NCI-H1694 treated with DMSO at 0.1 percent for 48 hours (cell line): ENCODE measurements at places on chromosomes 7 and 10.

DNA sequence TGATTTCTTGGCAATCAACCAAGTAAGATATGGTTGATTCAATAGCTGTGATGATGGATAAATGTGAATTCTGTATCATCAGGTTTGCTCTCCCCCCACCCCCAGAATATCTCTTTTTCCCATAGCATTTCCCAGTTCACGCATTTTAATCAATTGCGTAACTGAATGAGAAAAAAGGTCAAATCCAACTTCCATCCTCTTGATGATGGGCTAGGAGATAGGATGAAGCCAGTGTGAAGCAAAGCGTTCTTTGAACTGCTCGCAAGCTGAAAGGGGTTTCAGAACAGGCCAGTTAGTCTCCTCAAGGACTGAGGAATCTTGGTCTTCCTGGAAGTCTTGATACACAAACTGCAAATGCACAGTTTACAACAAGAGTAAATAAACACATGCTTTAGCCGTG lies 94.5 kb upstream of the ARMC3 start:
- no peak for DNase-seq

DNA sequence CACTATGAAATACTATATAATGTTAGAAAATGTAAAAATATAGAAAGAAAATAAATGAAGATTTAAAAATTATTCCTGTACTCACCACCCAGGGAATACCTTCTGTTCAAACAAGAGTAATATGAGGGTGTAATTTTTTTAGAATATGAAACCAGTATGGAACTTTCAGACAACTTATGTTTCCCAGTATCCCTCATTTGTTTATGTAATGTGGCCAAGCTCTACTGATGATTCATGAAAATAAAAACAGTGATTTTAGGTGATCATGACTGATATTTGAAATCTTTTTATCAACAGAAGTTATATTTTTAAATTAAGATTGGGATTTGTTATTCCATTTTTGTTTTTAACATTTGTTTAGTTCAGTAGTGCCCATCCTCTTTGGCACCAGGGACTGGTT lies 18.8 kb downstream of the SLK start:
- no peak for DNase-seq

GRCh38 chr7:139753693-139754111 lies 24.1 kb downstream of the HIPK2 start:
- no peak for DNase-seq

DNA sequence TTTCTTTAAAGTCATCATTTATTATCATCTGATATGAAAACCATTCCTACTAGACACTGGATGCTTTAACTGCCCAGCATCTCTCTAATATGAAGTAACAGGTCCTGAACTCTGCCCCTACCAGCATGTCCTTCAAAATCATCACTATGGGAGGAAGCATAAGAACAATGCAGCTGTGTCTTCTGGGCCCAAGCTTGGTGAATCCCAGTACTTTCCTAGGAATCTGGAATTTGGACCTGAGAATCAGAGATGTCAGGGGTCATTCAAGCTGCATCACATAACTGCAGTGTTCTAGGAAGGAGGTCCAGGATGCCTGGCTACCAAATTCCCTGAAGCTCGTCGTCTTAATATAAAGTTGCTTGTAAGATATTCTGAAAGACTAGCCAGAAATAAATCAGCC lies 182.7 kb downstream of the AHR start:
- no peak for DNase-seq

- DNase-seq: no peak
Measured at GRCh38 chr7:134477954-134478353, 19.1 kb upstream of the AKR1B1 start.

DNA sequence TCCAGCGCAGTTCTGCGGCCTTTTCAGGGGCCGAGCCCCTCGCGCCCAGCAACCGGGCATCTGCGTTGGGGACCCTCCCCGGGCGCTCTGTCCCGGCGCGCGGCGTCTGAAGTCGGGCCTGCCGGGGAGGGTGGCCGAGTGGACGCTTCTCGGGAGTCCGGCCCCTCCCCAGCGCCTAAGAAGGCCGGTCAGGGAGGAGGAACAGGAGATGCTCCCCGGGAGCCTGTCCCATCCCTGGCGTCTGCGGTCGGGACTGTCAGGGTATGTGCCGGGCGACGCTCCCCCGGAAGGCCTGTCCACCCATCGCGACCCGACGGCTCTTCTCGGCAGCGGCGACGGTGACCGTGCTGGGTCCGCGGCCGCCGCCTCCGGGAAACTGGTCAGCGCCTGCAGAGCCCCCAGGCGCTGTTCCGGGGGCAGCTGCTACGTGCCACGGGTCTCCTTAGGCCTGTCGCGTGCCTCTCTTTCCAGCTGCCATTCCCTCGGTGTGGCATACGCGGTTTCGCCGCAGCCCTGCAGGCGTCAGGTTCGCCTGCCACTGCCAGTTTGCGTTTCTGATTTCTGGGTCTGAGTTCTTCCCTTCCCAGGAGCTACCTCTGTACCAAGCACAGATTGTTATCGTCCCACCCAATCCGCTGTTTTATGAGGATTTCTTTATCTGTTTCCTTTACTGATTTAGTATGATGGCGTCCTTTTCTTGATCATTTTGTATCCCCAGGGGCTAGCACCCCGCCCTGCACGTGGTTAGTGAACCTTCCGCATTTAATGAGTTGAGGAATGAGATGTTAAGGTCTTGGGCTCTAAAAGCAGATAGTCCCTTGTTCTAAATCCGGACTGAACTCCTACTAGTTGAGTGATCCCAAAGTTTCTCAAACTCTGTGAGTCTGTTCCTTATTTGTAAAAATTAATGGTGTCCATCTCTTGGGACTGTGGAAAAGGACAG lies 782 bp downstream of the IFIT5 start:
- DNase-seq: peak; percentile 5

- no peak for DNase-seq
Measured at GRCh38 chr10:118584181-118584954, 11.1 kb downstream of the PRLHR start.

- no peak for DNase-seq
Measured at GRCh38 chr7:139915268-139915863, 86.3 kb downstream of the TBXAS1 start.

- peak; percentile 44 for DNase-seq
Measured at GRCh38 chr10:71255808-71256660, 43.7 kb downstream of the UNC5B start.

- no peak for DNase-seq
Measured at GRCh38 chr7:158024881-158025280, 562.7 kb downstream of the PTPRN2 start.

DNA sequence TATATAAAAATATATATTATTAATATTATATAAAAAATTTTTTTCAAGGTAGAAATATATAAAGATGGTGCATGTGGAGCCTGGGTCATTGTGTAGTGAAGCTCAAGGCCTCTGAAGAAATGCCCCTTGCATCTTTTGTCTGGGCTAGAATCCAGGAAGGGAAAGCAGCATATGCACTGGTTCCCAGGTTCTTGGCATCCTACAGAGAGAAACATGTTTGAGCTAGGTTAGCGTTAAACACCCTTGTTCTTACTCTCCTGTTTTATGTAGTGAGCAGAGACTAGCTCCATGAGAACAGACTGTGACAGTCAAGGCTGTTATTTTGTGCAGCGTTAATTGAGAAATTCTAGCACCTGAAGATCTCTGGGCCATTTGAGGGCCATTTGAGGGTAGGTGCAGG lies 116.1 kb downstream of the POM121L12 start:
- no peak for DNase-seq

- DNase-seq: no peak
Measured at GRCh38 chr10:95477175-95477520, 84.0 kb downstream of the SORBS1 start.

DNA sequence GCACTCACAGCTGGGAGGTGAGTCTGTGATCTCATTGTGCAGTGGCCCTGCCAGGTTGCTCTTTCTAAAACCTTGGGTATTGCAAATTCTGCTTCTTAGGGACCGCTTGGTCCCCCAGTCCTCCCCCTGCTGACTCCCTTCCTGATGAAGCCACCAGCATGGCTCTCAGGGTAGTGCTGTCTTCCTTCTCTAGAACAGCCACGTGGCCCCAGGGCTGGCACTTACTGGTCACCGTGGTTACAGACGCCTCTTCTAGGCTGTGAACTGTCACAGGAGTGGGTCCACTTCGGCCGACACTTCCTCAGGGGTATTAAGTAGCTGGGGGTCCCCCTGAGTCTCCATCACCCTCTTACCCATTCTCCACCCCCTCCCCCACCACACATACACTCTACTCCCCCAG lies 2.7 kb upstream of the HTRA1 start:
- no peak for DNase-seq

- no peak for DNase-seq
Measured at GRCh38 chr7:24049296-24049695, 234.7 kb upstream of the NPY start.

DNA sequence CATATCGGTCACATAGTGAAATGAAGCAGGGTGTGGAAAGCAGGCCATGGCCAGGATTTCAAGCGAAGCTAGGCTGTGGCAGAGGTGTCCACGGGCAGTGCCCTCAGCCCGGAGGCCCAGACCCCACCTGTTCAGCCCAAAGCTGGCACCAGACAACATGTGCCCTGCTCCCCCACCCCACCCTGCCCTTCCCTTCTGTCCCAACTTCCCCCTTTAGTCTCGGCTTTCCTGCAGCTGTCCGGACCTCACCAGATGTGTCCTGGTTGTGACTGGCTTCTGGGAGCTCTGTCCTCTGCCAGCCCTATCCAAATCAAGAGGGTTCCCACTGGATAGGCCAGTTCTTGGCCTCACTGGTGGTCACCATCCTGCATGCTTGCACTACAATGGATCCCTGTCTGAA lies 37.3 kb downstream of the ADAM12 start:
- DNase-seq: no peak

DNA sequence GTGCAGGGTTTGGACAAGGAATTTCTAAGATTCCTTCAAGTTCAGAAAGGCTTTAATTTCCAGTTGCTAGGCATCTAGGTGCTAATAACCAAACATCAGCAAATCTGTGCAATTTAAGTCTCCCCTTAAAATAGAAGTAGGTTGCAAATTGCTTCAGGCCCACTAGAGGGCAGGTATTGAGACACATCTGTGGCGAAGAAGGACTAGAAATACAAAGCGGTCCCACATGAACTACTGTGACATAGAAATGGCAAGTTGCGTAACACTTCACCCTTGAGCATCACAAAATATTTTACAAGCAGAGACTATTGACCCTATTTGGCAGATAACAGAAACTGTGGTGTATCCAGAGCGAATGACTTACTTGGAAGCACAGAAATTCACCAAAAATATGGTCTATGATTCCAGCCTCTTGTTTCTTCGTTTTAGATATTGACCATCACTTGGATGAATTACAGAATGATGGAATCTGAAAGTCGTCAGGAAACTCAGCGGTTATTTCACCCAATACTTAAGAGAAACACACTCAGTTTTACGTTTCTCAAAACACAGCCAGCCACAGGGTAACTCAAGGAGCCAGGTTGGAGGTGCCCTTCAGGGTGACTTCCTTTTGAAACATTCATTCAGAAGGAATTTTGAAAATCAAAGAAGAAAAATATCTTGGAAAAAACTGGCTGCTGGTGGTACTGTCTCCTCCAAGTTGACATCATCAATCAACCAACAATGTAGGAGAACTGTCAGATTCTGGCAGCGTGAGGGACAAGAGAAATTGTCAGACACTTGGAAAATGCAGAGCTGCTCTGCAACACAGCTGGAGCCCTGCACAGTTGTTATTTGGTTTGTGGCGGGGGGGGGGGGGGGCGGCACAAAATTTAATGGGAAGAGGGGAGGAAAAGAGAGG lies 256.3 kb upstream of the MINDY3 start:
- peak; percentile 11 for DNase-seq

- DNase-seq: no peak
Measured at GRCh38 chr7:44547536-44548231, 6.6 kb upstream of the NPC1L1 start.

DNA sequence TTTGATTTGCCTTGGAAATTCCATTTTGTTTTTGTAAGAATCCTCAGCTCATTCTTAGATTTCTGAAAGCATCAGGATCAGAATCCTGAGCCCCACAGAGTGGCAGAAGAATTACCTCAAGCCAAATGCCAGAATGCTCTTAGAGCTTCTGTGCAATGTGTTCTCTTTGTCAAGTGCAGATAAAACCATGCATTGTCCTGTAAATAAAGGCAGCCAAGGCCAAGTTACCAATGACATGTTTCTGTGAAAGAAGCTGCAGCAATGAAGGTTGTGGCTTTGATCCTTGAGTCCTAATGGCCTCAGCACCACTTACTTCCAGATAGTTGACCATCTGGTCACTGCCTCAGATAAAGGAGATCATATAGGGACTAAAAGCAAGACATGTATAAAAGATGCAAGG lies 343.3 kb upstream of the AKR1E2 start:
- DNase-seq: no peak

GRCh38 chr7:128031901-128032604 lies 816 bp upstream of the LRRC4 start:
- peak; percentile 59 for DNase-seq

- no peak for DNase-seq
Measured at GRCh38 chr7:117807676-117808075, 65.6 kb downstream of the CTTNBP2 start.

DNA sequence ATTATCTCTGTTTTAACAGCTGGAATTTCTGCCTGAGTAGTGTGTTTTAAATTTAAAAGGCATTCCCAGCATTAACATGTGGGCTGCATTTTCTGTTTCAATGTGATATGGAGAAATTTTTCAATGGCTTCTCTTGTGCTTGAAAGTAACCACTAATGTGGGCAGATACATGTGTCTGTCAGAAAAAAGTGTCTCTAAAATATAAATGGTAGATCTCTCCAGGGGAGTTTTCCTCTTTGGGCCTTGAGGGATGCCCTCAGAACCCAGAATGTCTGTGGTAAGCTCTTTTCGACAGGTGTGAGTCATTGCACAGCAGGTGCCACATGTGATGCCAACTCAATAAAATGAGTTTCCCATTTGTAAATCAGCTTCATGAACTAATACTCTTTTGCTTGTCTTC lies 221.1 kb downstream of the SEMA3E start:
- no peak for DNase-seq

- peak; percentile 15 for DNase-seq
Measured at GRCh38 chr10:116312548-116312947, 11.7 kb upstream of the CCDC172 start.

DNA sequence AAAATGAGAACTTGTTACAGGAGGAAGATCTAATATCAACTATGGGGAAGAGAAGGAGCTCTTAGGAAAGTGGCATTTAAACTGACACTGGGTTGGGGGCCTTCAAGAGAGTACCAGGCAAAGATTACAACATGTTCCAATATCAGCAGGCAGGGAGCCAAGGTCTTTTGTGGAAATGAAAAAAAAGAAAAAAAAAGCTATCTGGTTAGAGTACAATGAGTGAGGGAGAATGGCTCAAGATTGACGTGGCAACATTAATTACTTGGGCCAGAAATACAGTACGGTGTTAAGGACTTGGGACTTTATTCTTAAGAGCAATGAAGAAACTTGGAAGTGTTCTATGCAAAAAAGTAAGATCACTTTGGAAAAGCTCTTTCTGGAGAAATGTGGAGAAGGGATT lies 132.3 kb upstream of the CDK1 start:
- no peak for DNase-seq

DNA sequence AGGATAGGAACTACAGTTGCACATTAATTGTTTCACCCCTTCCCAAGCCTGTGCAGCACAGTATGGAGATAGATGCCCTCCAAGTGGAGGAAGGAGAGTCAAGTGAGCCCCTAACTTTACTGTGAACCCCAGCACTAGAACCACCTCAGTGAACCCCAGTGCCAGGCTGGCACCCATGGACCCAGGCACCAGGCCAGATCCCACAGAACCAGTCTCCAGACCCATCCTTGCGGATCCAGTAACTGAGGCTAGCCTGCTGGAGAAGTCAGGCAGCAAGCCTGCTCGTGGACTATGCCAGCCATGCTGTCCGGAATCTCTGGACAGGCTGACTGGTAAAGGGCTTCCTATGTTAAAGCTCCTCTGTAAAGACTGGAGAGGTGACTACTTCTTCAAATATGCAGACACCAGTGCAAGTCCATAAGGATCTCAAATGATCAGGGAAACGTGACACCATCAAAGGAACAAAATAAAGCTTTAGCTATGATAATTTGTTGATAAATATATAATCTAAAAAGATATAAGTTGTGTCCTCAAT lies 27.7 kb downstream of the SHOC2 start:
- no peak for DNase-seq
